ENCODE measurements at places on chromosomes 2 and 18.

GRCh38 chr2:64700133-64700809, 46.6 kb upstream of the SERTAD2 start:
- no peak for DNase-seq

DNA sequence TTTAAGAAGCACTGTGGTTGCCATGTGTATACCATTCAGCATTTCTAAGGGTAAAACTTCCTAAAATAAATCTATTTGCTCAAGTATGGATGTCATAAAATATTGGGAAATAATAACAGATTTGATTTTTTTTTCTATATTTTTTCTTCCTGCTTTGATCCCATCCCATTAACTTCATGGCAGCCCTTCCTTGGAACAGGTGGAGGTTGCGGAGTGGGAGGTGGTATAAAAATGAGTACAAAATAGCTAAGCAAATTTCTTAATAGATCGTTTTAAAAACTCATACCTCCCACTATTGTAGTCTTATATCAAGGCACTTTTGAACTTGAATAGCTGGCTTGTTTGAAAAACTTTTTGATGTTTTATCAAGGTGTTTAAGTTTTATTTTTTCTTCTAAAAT, 152.1 kb upstream of the KYNU start:
- DNase-seq = no peak

DNA sequence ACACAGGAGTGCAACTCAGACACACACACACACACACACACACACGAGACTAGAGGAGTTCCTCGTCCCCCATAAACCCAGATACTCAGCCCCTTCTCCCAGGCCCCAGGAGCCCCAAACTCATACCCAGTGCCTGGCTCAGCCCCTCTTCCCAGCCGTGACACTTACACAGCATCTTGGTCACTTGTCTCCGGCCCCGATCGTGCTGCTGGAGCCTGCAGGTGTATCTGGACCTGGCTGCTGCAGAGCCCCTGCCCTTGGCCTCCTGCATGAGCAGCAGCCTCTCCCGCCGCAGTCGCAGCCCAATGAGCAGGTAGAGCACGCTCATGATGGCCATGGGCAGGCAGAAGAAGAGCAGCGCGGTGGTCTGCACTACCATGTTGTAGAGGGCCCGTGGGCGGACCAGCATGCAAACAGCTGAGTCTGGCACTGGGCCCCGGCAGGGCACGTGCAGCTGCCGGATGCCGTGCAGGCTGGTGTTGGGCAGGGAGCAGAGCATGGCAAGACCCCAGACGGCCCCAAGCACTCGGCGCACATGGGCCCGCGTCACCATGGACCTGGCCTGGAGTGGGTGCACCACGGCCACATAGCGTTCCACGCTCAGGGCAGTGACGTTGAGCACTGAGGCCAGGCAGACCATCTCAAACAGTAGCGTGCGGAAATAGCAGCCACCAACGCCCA, 2.1 kb downstream of the NMUR1 start:
- DNase-seq = no peak

DNA sequence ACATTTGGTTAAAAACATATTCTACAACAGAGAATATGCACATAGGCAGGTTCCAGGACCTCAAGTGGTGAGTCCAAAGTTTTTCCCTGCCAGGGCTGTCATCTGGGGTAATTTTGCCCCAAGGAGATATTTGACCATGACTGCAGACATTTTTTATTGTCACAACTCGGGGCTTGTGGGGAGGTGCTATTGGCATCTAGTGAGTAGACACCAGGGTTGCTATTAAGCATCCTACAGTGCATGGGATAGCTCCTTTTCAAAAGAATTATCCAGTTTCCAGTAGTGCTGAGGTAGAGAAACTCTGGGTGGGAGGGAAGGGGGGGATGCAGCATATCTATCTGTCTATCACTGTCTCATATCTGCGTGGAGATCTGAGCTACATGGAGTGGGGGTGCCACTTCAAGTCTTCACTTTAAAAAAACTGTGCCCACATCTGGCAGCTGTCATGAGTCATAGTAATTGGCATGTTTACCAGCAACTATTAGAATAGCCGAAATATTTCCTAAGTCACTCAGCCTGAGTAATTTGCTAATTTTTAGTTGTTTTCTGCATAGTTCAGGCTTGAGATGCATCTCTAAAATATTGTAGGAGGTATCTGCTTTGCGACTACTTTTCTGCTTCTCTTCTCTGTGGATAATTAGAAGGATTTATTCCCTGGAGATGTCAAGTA, 254.0 kb upstream of the RBMS1 start:
- DNase-seq = no peak

DNA sequence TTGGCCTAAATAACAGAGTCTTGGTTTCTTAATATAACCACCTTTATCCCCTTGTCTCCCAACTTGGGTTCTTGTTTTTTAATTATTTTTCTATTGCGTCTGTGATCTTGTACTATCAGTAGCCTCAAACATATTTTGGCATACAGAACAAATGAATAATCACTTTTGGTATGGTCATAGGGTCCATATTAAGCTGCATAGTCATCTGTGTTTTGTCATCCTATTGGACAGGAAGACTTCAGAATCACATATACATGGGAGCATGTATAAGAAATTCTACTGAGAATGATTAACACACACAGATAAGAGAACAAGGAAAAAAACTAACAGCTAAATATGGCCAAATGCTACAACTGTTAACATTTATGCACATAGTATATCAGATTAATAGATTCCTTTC, 126.0 kb downstream of the MEP1B start:
- DNase-seq = no peak

GRCh38 chr2:215431778-215432758, 3.8 kb downstream of the FN1 start:
- DNase-seq = no peak

DNA sequence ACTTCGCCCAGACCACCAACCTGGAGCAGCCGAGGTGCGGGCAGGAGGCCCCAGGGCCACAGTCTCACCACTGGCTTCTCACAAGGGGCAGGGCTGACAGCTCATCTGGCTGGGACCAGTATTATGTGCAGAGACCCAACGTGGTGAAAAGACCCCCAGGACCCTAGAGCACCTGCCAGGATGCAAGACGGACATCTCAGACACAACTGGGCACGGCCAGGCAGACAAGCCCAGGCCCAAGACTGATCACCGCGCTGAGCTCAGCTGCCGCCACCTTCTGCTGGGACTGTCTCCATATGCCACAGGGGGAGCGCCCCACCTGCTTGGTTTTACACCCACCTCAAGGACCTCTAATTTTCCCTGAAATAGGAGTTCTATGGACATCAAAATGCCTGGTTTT, 23.2 kb downstream of the HDAC4 start:
- no peak for DNase-seq

GRCh38 chr2:150432312-150432625, 55.2 kb downstream of the RND3 start:
- peak; percentile 28 for DNase-seq
